ENCODE measurements at places on chromosomes 1 and 21.

- peak; percentile 100 for DNase-seq
Measured at GRCh38 chr21:28111151-28111619, 881.5 kb downstream of the LTN1 start.

GRCh38 chr1:58883037-58883887 is 99.4 kb upstream of the JUN start:
- DNase-seq, result peak; percentile 96

- DNase-seq, result no peak
Measured at GRCh38 chr1:209697126-209697525, 7.5 kb upstream of the HSD11B1 start.

- DNase-seq, result peak; percentile 0
Measured at GRCh38 chr1:227994632-227995300, 12.0 kb upstream of the WNT3A start.

DNA sequence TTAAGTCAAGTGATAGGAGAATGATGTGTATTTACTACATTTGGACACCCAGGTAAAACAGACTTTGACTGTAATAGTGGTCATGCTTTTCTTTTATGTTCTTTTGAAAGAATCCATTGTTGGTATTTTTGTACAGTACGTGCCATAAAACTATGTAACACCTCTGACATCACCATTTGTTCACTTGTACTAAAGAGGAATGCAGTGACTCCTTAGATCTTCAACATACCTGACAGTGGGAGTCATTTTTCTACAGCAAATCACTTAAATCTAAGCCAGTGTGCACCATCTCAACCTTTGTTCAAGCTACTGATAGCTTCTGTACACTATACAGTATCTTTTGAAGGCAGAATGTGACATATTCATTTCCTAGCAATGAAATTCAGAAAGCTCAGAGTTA is 6.3 kb upstream of the PLD5 start:
- DNase-seq, result no peak

DNA sequence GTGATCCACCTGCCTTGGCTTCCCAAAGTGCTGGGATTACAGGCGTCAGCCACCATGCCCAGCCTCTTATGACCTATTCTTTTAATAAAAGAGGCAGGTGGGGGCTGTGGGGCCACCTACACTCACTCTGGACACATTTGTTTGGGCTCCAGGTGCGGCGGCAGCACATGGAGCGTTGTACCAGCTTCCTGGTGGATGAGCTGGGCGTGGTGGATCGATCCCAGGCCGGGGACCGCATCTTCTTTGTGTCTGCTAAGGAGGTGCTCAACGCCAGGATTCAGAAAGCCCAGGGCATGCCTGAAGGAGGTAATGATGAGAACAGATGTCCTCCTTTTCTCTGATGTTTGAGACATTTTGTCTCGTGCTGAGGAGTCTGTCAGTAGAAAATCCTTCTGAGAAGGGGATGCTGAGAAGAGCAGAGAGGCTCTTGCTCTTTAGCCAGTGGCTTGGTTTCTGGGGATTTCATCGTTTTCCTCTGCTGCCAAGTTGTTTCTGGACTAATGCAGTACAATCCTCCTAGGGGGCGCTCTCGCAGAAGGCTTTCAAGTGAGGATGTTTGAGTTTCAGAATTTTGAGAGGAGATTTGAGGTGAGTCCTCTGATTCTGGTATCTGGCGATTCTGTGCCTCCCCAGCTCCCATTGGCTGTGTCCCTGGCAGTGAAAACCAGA is 17.9 kb upstream of the MIIP start:
- peak; percentile 60 for DNase-seq

DNA sequence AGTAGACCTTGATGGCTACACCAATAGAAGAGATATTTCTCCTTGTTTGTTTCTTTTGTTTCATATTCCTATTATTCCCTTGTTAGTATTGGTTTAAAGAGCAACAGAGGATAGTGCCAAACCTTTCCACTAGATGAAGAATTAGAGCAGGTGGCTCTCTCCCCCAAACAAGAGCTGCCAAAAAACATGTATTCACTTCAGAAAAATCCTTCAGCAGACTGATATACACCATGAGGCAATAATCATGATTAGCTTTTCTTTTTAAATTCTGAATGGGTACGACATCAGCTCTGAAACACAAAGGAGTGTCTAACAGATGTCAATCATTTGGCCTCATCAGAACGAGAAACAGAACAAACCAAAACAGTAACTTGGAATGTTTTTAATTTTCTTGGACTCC is 67.3 kb upstream of the MAP10 start:
- DNase-seq, result no peak

DNA sequence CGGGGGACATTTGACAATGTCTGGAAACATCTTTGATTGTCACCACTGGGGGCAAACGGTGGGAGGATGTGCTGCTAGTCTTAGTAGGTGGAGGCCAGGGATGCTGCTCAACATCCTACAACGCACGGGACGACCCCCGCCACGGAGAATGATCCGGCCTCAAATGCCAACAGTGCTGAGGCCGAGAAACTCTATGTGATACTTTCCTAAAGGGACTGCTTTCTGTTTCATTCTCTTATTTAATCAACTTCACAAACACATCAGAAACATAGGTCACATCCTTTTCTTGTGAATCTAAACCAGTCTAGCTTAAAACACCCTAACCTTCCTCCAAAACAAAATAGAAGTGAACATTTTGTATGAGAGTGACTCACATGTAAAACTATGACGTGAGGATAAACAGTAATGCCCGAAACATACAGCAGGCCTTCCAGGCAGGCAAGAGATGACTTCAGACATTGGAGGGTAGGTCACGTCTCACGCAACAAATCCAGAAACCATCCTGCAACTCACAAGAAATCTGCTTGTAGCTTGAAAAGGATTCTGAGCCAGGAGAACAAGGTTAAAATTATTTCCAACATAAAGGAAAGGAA is 37.2 kb upstream of the ETS2 start:
- DNase-seq, result peak; percentile 86

DNA sequence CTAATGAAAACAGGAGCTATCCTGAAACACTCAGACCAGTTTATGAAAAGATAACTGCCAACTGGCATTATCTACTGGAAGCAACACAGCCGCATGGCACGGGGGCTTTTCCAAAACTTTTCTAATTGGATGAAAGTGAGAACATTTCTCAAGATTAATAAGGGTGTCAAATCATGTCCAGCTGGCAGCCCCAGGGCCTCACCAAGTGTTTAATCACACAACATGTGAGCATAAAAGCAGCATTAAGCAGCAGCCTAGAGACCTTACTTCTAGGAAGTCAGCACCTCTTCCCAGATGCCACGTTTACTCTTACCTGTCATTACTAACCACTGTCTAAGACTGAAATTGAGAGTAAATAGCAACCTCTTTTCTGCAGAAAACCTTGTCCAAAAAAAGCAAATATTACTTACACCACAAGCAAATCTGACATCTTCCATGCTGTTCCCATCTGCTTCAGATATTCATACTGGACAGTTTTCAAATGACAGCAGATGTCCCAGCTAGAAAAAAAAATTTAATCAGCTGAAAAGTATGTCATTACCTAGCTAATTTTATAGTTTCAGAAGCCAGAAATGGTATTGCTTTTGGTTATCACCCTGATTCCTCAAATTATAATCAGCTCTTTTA is 341.5 kb upstream of the ZP4 start:
- DNase-seq, result no peak

- DNase-seq, result no peak
Measured at GRCh38 chr1:61050541-61051442, 31.6 kb upstream of the NFIA start.

- no peak for DNase-seq
Measured at GRCh38 chr1:162214202-162214601, 144.7 kb downstream of the NOS1AP start.

DNA sequence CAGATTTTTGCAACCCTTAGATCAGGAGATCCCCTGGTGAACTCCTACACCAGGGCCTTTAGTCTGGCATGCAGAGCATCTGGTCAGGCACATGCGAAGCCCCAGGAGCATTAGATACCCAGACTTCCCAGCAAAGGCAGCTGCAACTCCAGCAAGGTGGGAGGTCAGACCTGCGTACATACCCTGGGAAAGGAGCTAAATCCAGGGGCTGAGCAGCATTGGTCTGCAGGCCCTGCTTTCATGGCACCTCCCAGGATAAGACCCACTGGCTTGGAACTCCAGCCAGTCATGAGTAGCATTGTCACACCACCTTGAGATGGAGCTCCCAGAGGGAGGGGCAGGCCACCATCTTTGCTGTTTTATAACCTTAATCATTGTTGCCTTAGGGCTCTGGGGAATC is 92.3 kb downstream of the KCNT2 start:
- no peak for DNase-seq

DNA sequence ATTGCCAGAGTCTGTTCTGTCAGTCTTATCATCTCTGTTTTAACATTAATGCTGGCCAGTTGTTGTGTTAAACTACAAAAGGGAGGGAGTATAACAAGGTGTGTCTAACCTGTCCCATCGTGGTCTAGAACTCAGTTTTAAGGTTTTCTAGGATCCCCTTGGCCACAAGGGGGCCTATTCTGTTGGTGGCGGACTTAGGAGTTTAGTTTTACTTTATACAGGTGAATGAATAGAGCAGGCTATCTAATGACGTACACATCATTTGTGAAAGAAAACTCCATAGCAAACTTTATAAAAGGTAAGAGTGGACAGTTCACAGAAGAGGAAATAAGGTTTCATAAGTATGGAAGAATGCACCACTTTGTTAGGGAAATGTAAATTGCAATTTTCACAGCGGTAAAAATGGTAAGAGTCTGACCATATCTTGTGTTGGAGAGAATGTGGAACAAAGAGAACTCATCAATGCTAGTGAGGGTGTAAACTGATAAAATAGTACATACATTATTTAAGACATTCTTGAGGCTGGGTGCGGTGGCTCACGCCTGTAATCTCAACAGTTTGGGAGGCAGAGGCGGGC is 2.5 kb upstream of the ATF6 start:
- DNase-seq, result no peak

DNA sequence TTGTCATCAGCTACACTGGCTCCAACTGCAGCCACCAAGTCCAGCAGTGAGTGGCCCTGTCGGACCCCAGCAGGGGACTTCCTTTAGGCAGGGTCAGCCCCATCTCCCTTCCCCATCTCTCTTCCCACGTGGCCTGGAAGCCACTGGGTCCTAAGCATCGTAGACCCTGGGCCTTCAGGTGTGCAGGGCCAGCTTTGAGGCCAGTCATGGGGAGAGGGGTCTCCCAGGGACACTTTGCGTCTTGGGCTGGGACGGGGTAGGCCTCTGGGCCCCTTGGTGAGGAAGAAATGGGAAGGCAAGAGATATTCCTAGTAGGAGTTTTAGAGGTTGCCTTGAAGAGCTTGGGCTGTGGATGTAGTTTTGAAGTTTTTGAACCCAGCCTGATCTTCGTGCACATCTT is 12.1 kb upstream of the MIIP start:
- DNase-seq, result no peak

GRCh38 chr21:29078869-29079767 is 5.7 kb upstream of the CCT8 start:
- no peak for DNase-seq

- no peak for DNase-seq
Measured at GRCh38 chr1:244837597-244838258, 2.3 kb downstream of the COX20 start.

DNA sequence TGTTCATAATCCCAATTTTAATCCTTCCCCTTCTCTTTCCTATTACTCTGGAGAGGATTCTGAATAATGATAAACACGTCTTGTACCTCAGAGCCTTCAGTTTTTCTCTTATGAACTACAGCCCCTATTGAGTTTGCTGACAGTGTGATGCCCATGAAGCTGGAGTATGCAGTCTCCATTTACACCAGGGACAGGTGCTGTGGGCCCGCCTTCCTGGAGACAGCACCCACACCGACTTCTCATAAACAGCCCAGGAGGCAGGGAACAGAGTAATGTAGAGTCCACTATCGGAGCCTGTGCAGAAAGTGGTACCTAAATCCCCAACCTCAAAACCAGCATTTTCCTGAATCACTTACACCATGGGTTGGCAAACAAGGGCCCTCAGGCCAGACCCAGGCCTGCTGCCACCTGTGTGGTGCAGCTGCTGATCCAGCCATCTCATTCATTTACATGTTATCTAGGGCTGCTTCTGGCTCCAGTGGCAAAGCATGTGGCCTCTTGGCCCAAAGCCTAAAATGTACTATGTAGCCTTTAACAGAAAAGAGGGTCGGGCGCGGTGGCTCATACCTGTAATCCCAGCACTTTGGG is 95.1 kb upstream of the KRTAP19-8 start:
- no peak for DNase-seq

DNA sequence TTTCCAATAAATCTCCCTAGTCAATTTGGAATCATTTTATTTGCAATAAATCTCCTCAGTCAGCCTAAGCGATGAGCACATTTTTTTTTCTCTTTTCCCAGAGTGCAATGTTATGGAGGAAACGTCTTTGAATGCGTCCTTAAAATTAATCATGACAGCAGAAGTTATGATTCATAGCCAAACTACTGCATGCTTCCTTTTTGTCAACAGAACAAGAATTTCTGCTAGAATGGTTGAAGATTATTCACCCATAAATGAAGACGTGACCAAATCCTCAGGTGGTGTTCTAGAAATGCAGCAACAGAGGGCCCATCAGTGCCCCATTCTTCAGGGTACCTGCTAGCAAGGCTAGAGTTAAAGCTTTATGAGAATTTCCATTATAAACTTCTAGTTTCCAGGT is 407.9 kb upstream of the PKN2 start:
- DNase-seq, result peak; percentile 32

DNA sequence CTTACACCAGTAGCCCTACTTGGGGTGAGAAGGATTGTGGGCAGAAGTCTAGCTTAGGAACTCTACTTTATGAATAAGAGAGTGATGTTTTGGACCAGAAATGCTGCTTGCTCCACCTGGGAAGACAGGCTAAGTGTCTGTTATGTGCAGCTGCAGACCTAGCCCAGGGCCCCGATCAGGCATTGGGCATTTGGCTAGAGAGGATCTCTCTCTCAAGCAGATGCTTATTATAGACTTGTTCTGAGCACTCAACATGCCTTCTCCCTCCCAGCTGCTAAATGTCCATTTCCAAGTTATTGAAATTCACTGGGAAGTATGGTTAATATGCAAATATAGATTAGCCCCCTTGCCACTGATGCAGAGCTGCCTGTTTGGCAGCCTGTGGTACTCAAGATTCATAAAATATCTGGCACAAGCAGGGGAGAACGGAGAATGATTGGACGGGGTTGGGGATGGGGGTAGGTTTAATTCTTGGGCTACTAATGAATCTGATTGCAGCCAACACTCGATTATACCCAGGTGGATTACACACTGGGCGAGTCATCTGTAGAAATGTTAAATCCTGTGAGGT is 115.9 kb downstream of the KCND3 start:
- DNase-seq, result no peak

All from fibroblast of gingiva (primary cell).